ENCODE measurements at places on chromosomes 2 and 18.

DNA sequence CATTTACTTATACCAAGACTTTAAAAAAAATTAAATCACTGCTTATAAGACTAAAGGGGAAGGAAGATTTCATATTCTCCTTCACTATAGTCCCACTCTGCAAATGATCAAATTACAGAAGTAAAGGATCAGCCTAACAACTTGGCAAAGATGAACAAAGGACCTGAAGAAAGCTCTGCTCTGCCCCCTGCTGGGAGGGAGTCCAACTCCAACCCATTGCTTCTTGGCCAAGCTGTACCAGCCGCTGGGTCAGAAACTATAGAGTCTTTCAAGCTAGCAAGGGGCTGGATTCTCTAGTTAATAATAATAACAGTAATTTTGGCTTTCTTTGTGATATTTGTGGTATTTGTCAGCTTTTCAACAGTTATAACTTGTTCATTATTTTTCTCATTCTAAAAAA, 927.0 kb upstream of the CRIM1 start:
- no peak for DNase-seq

- no peak for DNase-seq
Observed at GRCh38 chr18:11383381-11383780, 226.0 kb upstream of the SLC35G4 start.

GRCh38 chr18:8756571-8756970, 51.2 kb downstream of the MTCL1 start:
- no peak for DNase-seq

DNA sequence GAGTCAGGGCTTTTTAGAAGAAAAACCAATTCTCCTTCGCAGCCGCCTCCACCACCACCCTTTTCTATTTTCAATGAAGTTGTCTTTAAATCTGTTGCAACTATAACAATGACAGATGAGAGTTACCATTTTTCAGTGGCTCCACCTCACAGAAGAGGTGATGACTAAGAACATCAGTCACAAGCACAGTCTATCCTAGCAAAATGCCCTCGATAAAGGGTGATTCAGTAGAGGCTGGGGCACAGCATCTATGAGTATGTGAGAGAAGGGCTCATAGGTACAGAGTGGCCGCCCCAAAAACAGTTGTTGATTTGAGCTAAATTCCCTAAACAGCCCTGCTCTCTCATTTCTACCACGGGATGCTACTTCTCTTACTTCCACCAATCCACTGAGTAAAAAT, 310.8 kb upstream of the MGAT5 start:
- no peak for DNase-seq

GRCh38 chr2:126804347-126804746, 94.3 kb upstream of the TEX51 start:
- DNase-seq: no peak

DNA sequence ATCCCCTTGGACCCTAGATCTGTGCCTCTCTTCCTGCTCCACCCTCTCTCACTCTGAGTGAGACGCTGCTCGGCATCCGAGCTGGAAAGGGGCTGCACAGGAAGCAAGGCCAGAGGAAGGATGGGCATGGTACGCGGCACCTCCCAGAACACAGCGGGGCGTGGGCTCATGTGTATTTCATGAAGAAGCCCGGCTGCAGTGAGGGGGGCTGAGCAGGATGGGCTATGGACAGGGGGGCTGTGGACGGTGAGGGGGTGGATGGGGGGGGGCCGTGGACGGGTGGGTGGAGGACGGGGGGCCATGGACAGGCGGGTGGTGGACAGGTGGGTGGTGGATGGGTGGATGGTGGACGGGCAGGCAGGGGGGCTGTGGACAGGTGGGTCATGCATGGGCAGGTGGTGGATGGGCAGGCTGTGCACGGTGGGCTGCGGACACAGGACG, 28.5 kb downstream of the SLC66A2 start:
- no peak for DNase-seq

DNA sequence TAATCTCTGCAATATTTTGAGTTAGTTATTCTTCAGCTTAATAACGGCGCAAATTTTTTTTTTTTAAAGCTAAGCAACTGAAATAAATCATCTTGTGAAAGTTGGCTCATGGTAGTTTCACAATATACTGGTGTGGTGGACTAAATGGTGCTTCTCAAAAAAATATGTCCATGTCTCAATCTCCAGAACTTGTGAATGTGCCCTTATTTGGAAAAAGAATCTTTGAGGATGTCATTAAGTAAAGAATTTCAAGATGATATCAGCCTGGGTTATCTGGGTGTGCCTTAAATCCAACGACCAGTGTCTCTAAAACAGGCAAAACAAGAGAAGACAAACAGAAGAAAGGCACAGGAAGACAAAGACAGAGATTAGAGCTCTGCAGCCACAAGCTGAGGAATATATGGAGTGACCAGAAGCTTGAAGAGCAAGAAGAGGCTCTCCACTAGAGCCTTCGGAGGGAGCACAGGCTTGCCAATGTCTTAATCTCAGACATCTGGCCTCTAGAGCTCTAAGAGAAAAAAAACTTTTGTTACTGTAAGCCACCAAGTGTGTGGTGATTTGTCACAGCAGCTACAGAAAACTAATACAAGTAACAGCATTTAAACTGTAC, 71.4 kb downstream of the HNMT start:
- no peak for DNase-seq

GRCh38 chr2:39755466-39755865, 23.6 kb downstream of the THUMPD2 start:
- DNase-seq: no peak

DNA sequence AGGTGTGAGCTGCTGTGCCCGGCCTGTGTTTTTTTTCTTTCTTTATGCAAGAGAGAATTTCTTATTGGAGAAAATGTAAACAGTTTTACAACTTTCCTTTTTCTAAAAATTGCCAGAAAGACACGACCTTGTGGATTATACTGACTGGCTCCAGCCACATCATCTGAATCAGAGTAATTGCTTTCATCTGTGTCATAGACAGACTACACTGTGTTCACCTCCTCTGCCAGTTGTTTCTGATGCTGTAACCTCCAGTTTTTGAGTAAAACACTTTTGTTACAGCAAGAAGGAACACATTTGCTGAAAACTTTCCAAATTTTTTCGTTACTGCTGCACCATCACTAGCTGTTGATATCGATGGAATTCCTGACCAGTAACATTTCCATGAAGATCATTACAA, 43.9 kb upstream of the PLEKHM3 start:
- DNase-seq: no peak

DNA sequence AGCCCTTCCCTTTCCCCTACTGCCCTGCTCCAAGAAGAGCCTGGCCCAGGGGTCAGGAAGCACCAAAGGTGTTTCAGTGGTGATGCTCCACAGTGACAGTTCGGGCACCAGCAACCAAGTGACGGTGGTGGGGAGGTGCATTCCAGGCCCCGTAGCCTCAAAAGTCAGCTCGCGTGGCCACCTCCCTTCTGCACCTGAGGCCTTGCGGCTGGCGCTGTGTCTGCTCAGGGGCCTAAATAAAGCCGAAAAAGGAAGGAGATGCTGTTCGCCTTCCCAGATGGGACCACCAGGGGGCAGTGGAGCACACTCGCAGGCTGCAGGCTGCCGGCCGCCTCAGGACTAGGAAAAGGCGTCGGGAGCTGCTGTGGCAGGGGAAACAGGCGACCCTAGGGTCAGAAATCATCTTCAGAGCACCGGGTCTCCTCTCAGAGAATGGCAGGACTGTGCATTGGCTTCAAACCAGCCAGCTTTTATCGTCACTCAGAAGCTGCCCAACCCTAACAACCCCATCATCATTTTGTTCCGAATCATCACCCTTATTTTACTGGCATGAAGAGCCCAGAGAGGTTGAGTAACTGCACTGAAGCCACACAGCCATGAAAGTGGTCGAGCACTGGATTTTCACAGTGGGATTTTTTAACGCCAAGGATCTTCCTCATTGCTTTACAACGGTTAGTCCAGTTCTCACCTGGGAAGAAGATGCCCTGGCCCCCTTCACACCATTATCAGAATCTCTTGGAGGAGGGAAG, 213.0 kb upstream of the CELF4 start:
- DNase-seq: no peak

- DNase-seq: peak; percentile 27
Observed at GRCh38 chr2:228446734-228447133, 265.2 kb upstream of the SPHKAP start.
